ENCODE measurements at places on chromosomes 6 and 20. TPM values are rescaled to one million over a fixed set of nuclear protein-coding genes. Genes with fewer than 3 reads are reported as not detected.

CAGE1 gene
- total RNA-seq: 0.17 TPM

CLPSL2 gene
- total RNA-seq: not detected

DXO gene
- total RNA-seq: 28.6 TPM

TMEM200A gene
- total RNA-seq: 1.3 TPM

TPX2 gene
- total RNA-seq: 114 TPM

ZNF831 gene
- total RNA-seq: 15.9 TPM

WFDC12 gene
- total RNA-seq: not detected

SLX4IP gene
- 7.6 TPM for total RNA-seq

RSPH4A gene
- total RNA-seq: 0.14 TPM
